Stimulated activated naive CD8-positive, alpha-beta T cell treated with anti-CD3 and anti-CD28 coated beads, Interleukin-15, Interleukin-2, amounts not matched to agents 100 U/mL and 50 U/mL, for 24 hours (primary cell): ENCODE measurements at places on chromosomes 7 and 10.

- no peak for DNase-seq
Observed at GRCh38 chr7:25998499-25998898, 153.5 kb upstream of the NFE2L3 start.

DNA sequence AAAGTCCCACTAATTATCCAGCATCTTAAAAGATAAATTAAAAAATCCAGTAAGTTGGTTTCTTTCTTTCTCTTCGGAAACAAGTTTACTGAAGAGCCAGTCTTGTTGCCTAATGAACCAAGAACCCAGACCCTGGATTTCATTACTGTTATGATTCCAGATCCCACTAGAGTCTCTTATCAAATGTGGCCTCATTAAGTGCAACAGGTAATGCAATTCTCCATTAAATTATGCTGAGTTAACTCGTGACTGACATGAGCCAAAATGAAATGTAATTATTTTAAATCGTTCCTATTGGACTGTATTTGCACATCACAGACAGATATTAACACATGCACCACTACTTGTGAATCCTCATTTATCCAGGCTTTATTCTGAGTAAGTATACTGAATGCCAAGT is 115.6 kb downstream of the NXPH1 start:
- DNase-seq, result no peak

- no peak for DNase-seq
Observed at GRCh38 chr10:132429281-132430230, 32.6 kb downstream of the PWWP2B start.

DNA sequence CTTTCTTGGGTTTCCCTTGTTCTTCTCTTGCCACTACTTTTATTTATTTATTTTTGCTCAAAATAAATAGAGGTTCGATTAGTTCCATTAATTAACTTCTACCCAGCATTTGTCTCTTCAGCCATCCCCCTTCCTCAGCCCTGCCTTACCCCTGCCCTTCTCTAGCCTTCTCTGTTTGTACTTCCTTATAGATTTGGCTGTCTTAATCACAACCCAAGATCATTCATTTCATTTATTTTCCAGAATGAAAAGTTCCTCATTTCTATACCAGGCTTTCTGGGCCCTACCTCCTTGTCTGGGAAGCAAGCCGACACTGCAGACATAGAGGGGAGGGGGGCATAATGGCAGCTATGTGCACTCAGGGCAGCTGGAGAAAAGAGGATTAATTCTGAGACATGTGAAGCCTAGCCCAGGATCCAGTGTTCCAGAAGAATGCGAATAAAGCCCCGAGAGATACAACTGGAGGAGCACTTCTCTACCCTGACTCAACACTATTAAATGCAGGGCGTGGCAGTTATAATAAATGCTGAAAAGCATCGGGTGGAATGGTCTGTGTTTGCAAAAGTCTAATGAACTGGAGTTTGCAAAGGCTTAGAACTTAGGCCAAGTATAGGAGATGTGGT is 6.4 kb upstream of the PDCD4 start:
- DNase-seq, result no peak

DNA sequence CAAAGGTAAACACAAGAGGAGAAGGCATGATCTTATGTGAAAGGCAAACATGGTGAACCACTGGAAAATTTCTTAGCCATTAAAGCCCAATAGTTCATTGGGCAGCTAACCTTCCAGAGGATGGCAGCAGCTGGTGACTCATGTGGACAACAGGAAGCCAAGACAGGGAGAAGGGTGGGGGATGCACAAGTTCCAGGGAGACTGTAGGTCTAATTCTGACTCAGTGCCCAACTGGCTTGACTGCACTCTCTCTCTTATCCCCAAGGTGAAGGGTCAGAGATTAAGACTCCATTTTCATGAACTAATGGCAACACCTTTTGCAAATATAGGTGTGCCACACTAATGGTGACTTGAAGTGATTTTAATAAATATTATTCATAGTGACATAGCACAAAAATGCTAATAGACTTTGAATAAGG is 47.9 kb upstream of the SLC35B4 start:
- DNase-seq, result no peak

DNA sequence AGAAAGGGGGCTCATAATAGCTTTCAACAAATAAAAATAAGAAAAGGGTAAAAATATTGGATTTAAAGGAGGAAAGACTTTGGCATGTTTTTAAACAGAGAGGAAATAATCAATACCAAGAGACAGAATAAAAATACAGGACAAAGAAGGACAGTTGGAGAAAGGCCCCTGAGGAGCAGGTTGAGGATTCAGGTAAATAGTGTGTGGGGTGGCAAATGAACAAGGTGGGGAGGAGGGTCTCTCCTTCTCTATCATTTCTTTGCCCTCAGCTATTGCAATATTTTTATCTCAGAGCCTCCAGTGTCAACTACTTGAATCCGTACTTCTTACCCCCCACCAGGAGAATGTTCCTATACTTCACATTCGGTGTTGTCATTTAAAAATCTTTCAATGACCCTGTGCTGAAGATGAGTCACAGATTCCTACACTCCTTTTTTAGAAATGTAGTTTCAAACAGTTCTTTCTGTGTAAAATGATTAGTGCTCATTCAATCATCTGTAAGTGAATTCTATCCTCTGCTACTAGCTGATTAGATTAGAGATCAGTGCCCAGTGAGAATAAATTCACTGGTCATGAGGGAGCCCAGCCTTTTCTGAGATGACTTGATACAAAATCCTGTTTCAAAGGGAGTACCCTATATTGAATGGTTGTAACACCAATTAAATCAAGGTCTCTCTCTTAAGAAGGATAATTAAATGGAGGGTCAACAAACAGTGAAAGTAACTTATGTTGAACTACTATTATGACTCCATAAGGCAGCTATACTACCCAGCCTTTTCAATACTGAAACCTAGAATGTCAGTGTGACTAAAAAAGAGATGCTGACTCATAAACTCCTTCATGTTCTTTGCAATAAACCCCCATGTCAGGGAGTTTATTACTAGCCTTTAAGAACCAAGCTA is 50.4 kb upstream of the WNT16 start:
- DNase-seq, result no peak

DNA sequence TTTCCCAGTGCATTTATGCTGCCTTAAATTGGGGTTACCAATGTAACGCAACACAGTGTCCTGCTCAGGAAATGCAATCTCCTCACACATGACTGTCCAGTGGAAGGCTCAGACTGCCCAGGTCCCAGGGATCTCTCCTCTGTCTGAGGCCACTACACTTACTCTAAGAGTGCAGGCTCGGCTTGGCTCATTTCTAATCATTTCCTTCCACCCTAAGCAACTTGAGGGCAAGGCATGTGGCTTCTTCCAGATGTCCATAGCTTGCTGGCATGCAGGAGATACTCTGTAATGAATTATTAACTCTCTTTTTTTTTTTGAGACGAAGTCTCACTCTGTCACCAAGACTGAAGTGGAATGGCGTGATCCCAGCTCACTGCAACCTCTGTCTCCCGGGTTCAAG is 23.7 kb downstream of the PLAC9 start:
- DNase-seq, result no peak

DNA sequence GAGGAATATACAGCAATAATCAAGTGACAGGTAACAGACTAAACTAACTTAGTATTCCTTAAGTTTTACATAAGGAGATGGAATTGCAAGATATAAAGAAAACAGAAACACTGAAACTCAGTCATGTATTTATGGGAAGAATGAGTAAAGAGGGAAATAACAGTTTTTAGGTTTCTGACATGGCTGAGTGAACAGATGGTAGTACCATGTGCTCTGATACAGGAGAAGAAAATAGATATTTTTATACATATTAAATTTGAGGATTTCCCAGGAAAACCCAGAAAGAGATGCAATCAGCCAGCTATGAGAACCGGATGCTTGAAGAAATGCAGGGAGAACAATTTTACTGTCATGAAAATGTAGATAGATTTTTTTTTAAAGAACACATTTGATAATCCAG is 669.5 kb upstream of the GRM3 start:
- no peak for DNase-seq

DNA sequence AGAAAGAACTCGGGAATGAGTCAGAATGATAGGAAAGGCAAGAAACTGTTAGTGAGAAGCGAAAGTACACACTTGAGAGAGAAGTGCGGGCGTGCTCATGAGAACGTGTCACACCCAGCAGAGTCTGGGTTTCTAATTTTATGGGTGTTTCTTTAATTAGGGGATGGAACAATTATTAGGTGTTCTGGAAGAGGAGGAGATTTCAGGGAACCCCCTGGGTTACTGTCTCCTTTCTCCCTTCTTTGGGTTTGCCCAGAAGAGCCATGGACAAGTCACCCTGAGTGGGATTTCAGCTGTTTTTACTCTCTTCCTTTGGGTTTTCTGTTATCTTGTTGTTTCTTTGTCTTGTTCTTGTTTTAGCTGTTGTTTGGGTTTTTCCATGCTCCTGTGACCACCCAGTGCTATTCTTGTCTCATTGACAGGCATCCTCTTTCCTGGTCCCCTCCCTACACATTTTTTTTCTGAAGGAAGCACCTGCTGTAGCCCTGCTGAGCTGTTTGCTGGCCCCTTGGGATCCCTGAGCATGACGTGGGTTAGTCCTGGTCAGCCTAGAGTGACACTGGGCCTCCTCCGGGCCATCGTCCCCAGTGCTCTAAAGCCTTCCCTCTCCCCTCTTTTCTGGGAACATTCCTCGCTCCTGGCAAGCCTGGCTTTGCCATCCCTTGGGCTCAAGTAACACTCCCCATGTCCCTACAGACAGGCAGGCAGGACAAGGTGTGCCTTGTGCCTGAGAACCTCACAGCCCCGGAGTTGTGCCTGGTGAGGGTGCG is 3.5 kb downstream of the SH2D4B start:
- no peak for DNase-seq

- DNase-seq, result no peak
Observed at GRCh38 chr7:958221-959200, 4.0 kb upstream of the ADAP1 start.

DNA sequence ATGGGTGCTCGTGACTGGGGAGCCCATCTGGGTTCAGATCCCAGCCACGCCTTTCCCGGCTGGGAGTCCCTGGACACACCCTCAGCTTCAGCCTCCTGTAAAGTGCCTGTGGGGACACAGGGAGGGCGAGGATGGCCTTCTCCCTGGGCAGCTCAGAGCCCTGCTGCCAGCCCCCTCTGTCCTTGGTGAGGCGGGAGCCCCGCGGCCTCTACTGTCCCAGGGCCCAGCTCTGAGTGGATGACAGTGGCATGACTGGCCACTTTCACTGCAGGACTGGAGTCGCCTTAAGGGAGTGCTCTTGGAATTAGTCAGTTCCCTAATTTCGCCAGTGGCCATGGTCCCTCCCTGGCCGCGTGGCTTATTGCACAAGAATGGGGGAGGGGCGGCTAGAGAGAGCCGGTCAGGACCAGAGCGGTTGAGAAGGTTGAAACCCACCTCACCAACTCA is 4.6 kb downstream of the BRI3 start:
- no peak for DNase-seq

DNA sequence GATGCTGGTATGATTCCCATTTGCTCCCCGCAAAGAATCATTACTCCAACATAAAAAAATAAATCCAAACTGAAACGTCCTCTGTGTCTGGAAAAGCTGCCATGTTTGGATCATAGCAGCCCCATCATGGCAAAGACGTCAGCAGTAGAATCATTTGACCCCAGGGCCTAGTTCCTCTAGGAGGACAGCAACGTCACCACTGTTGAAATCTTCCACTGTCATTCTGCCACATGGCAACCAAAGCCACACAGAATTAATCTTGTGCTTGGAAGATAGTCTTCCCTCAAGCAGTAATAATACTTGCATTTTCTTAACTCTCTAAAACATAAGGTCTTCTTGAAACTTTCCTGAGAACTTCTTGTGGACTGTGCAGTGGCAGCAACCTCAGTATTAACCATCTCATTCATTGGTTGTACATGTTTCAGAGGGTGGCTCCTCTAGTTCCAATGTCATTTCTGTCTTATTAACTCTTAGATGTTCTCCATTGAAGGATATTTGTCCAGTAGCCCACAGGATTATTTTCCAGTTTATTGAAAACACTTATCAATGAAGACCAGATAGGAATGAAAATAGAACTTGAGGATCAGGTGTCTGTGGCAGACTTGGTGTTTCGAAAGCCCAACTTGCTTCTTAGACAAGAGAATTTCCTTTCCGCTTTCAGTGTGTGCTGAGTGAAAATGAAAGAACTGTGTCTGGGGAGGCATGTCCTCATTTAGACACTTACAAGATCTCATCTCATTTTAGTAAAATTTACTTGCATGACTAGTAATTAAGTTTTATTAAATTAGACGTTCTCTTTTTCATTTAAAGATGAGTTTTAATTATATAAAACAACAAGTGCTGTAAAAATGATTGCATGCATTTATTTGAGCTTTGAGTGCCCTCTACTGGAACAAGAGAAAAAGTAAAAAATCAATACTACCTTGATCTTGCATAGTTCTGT is 28.9 kb upstream of the INHBA start:
- no peak for DNase-seq

DNA sequence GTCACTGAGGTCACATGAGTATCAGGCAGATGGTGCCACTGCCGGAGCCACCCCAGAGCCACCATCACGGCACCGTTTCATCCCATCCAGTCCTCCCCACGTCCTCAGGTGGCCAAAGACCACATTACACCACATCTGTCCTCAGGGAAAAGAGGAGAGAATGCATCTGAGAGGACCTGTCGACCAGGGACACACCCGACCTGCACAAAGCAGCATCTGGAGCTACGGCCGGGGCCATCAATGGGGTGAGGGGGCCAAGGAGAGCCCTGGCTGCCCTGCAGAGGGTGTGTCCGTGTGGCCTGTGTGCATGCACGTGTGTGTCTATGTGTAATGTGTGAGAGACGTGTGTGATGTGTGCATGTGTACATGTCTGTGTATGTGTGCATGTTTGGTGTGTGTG is 480.6 kb downstream of the DNAJB6 start:
- DNase-seq, result no peak

DNA sequence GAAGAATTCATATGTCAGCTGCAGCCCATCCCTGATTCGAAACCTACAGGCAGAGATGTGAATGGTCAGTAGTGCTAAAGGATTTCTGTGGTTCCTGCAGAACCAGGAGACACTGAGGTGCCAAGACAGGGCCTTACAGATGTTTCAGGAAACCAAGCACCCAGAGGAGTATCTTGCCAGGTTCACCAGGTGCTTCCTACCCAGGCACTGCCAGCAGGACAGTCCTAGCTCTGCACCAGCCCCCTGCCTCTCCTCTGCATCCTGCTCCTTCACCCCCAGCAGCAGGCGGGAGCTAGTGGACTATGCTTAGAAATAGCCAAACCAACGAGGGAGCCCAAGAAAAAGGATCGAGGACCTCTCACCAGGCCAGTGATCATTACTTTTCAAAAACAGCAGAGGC is 4.2 kb upstream of the IKZF1 start:
- no peak for DNase-seq
